Breast epithelium (tissue), 4 donors: ENCODE measurements at places on chromosomes 3 and 15. TPM values are rescaled to one million over a fixed set of nuclear protein-coding genes. Genes with fewer than 3 reads are reported as not detected.

DNA sequence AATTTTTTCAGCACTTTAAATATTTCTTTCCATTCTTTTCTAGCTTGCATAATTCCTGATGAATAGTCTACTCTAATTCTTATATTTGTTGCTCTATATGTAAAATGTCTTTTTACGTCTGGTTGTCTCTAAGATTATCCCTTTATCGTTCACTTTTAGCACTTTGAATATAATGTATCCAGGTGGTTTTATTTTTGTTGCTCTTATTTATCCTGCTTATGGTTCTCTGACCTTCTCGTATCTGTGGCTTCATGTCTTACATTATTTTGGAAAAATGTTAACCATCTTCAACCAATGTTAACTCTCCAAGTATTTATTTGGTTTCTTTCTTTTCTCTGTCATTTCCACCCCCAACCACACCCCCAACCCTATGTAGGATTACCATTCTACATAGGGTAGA is 30.0 kb upstream of the RFX7 start:
- DNase-seq, result no peak

DNA sequence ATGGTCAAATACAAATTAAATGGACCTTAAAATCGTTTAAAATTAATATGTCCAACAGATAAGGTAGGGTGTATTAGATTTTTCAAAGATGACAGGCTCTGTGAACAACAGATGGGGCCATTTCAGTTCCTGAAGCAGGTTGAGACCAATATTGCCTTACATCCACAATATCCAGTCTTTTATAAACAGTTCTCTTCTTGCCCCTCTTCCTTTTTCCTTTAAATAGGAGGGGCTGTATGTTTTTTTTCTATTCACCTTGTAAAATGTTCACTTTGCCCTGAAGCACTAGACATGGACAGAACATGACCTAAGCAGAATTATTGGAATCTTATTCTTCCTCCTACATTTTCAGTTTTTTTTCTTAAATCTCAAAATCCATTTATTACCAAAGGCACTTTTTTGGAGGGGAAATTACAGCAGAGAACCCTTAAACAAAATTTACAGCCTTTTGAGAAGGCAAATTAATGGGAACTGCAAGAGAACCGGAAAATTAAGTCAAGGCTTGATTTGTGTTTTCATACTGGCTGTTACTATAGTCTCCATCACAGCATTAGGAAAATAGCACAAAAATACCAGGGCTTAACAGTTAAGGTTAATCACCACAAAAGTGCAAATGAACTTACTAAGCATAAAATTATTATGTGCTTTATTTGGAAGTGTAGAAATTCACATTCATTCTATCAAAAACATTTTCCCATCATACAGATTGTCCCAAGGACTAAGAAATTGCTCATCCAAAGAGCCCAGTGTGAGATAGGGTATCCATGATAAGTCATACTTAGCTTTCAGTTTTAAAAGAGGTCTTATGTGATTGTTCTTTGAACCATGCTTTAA is 55.8 kb downstream of the CMSS1 start:
- DNase-seq, result no peak

DNA sequence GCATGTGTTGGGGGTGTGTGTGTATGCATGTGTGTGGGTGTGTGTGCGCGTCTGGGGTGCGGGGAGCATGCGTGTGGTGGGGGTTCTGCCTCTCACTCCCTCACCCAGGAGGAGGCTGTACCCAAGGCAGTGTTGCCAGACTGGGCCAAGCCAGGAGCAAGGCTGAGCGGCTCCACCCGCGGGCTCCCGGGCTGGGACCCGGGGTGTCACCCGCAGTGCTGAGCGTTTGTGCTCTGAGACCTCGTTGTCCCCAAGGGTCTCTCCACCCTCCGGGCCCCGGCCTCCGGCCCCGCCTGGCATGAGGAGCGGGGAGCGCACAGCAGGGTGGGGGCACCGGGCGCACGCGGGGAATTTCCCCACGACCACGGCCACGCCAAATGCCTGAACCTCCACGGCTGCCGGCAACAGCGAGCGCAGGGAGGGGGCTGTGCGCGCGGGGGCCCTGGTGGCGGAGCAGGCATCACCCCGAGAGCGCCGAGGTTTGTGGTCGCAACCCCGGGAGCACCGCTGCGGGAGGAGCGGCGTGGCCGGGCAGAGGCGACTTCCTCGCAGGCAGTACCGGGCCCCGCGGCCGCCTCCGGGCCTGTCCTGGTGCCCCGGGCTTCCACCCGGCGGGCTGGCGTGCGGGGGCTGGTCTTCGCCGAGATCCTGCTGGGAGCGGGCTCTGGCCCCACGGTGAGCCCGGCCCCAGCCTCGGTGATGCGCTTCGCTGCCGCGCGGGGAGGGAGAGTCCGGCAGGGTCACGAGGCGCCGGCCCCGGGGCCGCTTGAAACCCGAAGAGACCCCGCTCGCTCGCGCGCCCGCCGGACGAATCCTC is 7.4 kb upstream of the OCA2 start:
- no peak for DNase-seq

DNA sequence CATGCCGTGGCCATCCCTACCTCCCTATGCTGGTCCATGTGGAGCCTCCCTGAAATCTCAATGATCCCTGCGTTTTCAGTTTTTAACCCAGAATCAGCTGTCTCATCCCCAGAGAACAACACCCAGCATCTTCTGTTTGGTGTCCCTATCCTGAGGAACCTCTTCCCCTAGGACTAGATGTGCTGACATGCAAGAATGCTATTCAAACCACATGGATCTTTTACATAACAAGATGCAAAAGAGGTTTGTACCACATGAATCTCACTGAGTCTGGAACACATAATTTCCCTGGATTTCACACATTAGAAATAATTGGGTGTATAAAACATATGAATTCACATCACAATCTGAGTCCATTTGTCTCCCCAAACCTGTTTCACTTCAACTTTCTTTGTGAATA is 174.6 kb upstream of the NECTIN3 start:
- no peak for DNase-seq

DNA sequence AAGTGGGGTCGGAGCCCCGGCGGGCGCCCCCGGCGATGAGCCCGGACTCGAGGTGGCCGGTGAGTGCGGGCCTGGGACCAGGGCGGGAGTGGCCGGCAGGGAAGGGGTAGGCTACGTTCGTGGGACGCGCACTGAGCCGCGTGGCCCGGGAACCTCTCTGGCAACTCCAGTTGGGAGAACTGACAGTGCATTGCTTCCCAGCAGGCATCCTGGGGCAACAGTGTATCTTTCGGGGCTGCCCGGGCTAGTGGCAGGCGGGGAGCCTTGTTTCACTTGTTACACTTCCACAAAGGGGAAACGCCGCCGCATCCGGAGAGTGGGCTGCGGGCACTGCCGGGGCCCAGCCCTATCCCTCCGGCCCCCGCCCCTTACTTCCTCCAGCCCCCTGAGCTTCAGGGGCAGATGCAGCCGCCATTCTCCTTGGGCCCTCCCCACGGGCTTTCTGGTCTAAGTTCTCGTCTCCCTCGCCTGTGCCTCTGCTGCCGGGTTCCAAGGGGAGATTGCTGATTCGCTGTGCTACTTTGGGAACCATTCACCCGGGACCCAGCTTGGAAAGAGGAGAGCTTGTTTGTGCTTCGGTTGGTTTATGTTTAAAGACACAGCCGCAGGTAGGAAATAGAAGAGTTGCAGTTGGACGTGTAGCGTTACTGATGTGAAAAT is 675 bp downstream of the BRPF1 start:
- DNase-seq, result no peak

DNA sequence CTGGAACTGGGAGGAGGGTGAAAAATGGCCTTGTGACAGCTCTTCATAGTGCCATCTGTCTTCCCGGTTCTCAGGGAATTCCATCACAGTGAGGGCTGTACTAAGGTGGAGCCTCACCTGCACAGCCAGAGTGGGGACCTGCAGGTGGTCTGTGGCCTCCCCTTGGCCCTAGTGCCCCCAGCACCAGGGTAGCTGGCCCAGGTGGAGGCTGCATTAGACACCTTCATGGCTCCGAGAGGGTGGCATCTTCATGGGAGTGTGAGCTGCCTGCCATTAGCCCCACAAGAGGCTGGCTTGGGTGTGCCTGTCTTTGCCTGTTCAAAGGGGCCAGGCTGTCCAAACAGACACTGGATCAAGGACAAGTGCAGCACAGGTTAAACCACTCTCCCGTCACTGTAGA is 95.5 kb upstream of the PRR23E start:
- DNase-seq, result no peak

GRCh38 chr3:185740133-185740532 is 84.7 kb downstream of the IGF2BP2 start:
- no peak for DNase-seq

The RTP1 gene
- not detected for total RNA-seq

The SRPRB gene
- 28.4 TPM for total RNA-seq

The EHHADH gene
- total RNA-seq, result 6.7 TPM

The GPR62 gene
- total RNA-seq, result not detected

The A4GNT gene
- total RNA-seq, result not detected
